A172 (cell line): ENCODE measurements at places on chromosomes 13 and 19. TPM values are rescaled to one million over a fixed set of nuclear protein-coding genes. Genes with fewer than 3 reads are reported as not detected.

Gene NCR1
- total RNA-seq = not detected in 2 replicates

GRCh38 chr13:33108620-33109019 lies 92.4 kb downstream of the KL start:
- DNase-seq = no peak

DNA sequence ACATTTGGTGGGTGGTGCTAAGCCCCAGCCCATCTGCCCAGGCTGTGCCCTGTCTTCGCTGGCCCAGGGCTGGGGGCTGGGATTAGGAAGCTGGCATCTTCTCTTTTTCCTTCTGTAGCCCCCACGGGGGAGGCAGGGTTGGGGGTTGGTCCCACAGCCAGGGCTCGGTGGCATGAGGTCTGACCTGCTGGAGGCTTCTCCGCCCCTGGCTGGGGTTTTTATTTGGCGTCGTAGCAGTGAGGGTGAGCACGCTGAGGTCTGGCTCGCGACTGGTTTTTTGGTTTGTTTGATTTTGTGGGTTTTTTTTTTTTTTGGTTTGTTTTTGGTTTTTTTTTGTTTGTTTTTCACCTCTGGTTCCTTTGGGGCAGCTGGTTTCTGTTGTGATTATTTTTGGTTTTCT lies 14.7 kb downstream of the ZNF574 start:
- DNase-seq = no peak

GRCh38 chr13:26991508-26992181 lies 180.0 kb downstream of the USP12 start:
- DNase-seq = no peak

- no peak for DNase-seq
These were observed 214.0 kb upstream of the HTR2A start for GRCh38 chr13:47110833-47111240.
